ENCODE measurements at places on chromosomes 5 and 9.

DNA sequence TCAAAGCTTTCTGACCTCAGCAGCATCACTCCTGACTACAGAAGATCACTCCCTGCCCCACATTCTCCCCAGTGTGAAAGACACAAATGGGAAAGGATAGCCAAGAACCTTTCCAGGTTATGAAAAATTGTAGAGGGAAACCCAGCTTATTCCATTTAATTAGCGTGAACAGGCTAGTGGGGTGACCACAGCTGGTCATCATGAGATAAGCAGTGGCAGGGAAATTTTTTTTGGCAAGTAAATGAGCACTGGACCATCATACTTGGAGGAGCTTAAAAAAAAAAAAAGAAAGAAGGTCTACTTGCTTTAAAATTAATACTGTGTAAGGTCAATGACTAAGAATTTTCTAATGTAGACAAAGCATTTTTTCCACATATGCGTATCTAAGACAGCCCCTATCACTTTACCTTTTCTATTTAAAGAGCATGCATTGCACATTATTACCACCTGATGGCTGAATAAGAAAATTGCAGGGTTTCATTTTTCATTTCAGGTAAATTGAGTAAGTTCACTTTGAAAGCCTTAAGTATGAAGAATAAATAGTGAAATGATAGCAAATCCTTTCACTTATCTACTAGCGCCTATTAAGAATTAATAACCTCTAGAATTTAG, 123.6 kb downstream of the ELAVL2 start:
- no peak for DNase-seq

- DNase-seq = no peak
Observed at GRCh38 chr9:122307061-122307460, 42.4 kb downstream of the MRRF start.

GRCh38 chr5:4198461-4198860, 602.8 kb downstream of the IRX1 start:
- no peak for DNase-seq

DNA sequence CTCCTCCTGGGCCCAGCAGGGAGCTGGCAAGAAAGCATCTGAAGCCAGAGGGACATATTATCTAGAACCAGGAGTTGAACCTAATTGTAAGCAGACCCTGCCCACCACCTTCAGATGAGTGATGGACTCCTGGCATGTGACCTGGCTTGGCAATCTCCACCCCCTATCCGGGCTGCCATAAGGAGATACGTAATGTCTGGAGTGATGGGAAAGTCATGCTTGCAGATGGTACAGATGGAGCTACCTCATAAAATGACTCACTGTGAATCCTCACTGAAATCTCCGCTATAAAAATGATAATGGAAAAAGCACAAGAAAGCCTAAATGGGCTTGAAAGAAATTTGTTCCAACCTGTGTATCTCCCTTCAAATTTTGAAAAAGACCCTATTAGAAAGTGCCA, 157.5 kb downstream of the DMRT2 start:
- no peak for DNase-seq

- no peak for DNase-seq
Observed at GRCh38 chr5:137215261-137215660, 283.9 kb downstream of the SPOCK1 start.

- DNase-seq = no peak
Observed at GRCh38 chr9:126043681-126044080, 282.9 kb upstream of the MVB12B start.

DNA sequence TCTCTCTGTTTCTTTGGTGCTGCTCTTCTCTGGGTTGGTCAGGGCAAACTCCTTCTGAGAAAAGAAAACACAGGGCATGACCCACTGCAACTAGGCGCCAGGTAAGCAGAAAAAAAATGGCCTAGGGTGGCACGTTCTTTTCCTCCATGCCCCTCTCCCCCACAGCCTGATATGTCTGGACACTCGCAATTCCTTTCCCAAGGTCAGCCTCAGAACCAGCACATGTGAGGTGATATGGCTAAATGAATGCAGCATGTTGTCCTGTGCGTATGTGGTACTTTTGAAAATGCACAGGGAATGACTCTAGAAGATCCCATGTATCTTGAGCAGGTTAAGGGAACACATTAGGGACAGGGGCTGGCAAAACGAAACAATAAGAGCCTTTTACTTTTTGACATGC, 77.0 kb downstream of the SIL1 start:
- no peak for DNase-seq

- DNase-seq = no peak
Observed at GRCh38 chr9:81825846-81826516, 102.2 kb upstream of the SPATA31D4 start.

DNA sequence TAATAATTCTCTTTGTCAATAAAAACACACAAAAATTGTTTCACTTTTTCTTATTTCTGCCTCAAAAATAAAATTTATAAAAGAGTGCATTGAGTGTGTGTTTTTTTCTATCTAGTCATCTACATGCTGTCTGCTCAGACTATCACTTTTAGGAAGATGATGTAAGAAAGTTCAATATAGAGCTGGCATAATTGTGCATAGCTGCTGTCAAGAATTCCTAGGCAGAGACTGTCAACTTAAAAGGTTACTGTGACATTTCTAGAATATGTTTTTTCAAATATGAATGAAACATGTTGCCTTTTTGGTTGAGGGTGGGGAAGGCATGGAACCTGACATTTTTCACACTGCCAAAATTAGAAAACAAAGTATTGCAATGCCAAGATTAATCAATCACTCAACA, 172.3 kb downstream of the CDH10 start:
- no peak for DNase-seq

GRCh38 chr5:15757103-15757502, 257.1 kb downstream of the FBXL7 start:
- DNase-seq = no peak

DNA sequence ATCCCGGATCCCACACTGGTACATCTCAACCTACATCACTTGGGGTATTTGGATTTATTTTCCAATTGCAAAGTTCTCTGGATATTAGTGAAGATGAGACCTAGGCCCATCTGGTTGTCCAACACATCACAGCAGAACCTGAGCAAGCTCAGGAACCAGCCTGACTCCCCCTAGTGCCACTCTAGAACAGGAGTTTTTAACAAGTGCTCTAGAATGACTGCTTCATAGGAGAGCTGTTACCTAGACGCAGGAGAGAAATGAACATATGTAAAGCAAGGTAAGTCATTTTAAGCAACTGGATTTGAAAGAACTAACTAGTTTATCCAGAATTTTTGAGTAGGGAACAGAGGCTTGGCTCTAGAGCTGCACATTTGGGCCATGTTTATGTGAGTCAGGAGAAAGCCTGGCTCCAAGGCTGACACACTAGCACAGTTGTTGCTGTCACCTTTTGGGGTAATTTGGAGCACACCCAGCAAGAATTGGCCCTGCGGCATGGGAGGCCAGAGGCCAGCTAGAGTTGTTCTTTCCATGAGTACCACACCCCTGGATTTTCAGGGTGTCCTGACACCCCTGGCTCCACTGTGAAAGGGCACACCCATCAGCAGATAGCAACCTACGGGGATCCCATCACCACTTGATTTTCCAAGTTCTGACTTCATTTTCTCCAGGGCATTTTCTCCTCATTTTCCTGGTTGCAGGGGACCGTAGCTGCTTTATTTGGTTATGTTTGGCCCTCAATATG, 110.9 kb upstream of the LPAR1 start:
- DNase-seq = no peak

DNA sequence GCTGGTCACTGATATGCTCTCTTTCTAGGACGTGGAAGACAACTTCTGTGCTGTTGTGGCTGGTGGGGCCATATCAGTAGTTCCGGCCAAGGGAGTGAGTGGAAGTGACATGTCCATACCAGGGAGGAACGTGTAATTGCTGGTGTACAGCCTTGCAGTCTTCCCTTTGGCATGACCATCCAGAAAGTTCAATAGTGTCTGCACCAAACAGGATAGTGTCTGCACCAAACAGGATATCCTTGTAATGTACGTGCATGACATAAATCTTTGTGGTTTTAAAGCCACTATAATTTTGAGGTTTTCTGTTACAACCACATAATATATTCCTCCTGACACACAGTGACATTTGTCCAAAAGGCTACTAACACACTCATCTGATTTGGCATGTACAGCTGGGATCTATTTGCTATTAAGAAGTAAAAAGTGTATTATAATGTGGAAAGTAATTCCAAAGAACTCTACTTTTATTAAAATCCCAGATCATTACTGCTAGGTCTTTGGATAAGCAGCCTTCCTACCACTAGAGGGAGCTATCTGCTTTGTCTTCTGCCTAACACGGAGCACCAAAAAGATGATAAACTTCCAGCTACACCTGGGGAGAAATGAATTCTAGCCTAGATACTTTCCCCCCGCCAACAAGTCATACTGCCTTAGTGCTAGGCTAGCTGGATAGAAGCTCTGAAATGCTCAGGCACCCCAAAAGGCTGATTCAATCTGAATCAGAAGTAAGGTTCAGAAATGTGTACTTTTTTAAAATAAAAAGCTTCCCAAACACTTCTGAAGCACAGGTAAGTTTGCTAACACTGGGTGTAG, 52.7 kb downstream of the RNF145 start:
- DNase-seq = peak; percentile 76

DNA sequence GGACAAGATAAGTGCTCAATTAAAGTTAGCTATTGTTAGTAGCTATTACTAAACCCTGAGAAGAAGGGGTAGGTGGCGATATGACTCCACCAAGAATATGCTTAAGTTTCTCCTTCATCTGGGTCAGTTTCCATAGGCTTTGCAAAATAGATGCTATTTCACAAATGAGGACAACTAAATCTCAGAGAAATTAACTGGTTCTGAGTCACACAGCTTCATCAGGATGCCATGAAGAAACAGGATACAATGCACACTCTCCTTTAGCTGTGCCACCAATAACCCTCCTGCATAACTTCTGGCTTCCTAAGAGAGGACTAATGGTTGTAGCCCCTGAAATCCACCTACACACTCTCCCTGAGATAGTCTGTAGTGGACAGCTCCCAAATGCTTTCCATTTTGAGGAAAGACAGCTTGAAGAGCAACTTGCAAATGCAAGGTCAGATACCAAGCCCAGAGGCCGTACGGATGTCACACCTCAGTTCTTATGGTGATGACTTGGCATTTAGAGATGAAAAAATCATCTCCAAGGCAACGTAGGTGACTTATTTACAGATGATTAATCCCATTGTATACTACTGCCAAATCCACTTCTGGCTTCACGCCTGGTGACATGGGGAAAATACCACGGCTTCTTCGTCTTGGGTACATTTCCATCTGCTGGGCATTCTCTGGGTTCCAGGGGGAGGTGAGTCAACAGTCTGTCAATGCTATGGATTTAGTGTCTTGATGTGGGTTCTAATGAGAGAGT, 251.4 kb upstream of the IL12B start:
- no peak for DNase-seq

- DNase-seq = no peak
Observed at GRCh38 chr5:159504857-159505304, 174.6 kb upstream of the IL12B start.

DNA sequence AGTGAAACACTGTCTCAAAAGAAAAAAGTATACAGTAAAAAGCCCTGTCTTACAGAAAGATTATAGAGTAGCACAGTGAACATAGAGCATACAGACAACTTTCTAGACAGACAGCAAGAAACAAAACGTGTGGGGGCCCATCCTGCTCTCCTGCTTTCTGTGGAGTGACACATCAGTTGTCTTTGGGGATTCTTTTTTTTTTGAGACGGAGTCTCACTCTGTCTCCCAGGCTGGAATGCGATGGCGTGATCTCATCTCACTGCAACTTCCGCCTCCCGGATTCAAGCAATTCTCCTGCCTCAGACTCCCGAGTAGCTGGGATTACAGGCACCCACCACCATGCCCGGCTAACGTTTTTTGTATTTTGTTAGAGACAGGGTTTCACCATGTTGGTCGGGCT, 14.9 kb downstream of the CDHR2 start:
- DNase-seq = no peak

- DNase-seq = peak; percentile 88
Observed at GRCh38 chr9:129131300-129132145, 20.3 kb downstream of the PTPA start.

GRCh38 chr9:134229466-134230091, 65.2 kb upstream of the RNU6ATAC start:
- DNase-seq = no peak

DNA sequence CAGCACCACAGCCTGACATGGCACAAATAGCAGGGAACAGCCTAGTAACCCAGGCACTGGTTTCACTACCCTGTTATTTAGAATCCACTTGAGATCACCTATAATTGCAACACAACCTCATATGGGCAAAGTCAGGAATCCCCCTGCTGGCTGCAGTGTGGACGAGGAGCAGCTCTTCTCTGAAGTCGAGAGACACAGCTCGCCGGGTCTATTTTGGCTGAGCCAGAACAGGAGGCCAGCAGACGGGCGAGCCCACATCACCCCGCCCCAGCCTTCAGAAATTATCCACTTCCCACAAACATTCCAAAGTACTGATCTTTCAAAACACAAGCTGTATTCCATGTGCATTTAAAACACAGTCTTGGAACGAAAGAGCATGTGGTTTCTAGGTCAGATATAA, 179.0 kb downstream of the ROR2 start:
- DNase-seq = no peak

DNA sequence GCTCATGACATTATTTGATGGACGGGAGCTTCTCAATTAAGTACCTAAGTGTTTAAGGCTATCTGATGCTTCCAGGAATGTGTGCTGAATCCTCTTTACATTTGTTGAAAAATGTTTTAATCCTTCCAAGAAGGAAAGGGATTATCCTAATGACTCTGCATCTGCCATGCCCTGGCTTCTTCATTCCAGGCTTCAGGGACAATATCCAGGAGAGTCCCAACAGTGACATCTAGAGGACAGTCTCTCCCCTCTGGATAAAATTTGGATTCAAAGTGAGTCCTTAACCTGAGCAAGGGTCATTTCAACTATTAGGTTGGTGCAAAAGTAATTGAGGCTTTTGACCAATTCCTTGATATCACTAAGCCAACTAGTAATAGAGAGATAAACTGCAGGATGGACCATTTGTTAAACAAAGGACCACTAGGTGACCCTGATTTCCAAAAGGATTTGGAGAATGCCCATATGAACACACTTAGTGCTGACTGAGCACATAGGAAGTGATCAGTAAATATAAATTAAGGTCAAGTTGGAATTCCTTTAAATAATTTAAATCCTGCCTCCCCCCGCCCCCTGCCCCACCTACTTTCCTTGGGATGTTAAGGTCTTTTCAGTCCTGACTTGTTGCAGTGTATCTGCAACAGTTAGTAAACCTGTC, 19.1 kb downstream of the TNFSF8 start:
- DNase-seq = no peak
